ENCODE measurements at places on chromosomes 6 and 20. TPM values are rescaled to one million over a fixed set of nuclear protein-coding genes. Genes with fewer than 3 reads are reported as not detected.

DNA sequence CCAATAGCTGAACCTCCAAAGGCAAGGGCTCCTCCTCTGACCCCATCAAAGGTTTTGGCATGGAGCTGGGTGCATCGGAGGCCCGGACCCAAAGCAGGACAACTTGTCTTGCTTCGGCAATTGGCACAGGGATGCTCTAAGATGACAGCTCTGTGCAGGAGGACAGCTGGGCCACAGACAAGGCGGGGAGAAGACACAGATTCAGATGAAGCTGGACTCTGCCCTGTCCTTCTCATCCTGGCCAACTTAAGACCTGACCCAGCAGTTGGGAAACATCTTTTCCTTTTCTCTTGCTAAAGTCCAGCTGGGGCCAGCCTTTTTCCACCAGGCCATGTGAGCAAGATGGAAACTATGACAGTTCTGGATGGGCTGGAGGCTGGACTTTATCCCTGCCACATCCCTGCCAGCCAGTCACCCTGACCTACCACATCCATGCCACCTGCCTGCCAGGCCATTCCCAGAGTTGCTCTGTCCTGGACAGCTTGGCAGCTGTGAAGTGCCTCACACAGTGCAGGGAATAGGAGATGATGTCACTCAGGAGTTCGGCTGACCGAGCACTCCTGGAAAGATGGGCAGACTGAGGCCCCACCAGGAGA is 12.7 kb upstream of the PSMF1 start:
- DNase-seq: no peak

DNA sequence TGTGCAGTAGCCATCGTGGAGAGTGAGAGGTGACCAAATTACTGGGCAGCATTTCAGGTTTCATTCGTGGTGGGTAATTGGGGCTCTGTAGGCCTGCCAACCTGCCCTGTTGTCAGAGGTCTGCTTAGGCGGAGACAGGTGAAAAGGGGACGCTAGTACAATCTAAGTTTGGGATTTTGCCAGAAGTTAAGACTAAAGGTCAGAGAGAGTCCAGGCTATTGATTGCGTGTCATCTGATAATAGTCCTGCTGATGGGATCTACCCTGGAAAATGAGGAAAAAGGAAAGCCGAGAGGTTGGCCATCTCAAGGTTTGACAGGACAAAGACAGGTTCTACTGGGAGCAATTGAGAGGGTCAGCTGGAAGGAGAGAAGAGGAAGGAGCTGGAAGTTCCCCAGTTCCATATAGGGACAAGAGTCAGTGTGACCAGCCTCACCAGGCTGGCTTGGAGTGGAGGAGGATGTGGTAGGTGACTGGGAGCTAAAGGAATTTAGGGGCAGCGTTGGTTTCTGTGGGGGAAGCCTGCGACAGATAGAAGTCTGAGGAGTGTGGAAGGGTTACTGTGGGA is 10.9 kb downstream of the ARFGEF2 start:
- DNase-seq: no peak

GRCh38 chr20:1838556-1839279 is 56.5 kb upstream of the SIRPA start:
- DNase-seq: no peak

DNA sequence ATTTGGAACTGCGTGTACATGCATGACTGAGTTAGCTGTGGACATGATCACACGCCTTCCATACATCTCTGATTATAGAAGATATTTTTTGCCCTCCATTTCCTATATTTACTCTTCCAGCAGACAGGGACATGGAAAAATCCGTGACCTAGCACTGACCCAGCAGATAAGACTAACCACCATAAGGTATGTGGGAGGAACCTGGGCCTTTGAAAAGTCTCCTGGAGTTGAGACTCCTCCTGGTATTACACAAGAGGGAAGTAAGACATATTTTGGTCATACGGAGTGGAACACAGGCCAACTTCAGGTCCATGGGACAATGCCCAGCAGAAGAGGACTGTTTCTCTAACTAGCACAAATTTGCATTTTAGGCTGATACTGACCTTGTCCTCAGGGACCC is 13.7 kb upstream of the SIRPB1 start:
- DNase-seq: no peak

DNA sequence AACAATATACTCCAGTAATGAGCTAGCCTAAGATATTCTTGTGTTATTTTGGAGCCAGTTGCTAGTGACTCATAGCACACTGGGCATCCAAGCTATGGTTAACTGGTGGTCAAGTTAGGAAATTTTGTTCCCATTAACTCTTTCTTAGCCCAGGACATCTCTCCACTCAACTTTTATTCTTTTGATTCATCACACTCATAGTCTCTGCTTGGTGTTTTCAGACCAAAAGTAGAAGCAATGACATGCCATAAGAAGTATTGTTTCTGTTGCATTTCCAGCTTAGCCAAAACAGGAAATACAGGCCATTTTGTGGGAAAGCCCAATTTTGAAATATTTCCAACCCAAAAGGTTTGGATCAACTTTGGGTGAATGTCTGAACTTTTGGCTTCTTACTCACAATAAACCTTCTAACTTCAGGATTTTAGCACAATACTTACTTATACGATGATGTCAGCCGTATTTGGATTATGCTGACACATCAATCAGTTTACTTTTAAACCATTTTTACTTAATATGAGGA is 31.6 kb upstream of the CCN2 start:
- DNase-seq: no peak

- DNase-seq: no peak
Measured at GRCh38 chr20:15823718-15824117, 749.5 kb downstream of the KIF16B start.

DNA sequence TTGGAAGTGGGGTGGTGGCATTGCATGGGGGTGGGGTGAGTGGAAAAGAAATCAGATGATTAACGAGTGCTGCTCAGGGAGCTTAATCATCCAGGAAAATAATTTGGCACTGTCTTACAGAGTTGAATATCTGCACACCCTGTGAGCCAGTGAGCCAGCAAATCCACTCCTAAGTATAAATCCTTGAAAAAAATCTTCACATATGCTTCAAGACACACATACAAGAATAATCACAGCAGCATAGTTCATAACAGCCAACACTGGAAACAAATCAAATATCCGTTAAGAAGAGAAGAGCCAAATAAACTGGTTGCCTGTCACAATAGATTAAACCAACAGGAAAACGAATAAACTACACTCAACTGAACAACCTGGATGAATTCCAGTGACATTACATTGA is 62.8 kb downstream of the SAMD3 start:
- no peak for DNase-seq

GRCh38 chr6:166729658-166730057 is 102.6 kb upstream of the RPS6KA2 start:
- DNase-seq: no peak

DNA sequence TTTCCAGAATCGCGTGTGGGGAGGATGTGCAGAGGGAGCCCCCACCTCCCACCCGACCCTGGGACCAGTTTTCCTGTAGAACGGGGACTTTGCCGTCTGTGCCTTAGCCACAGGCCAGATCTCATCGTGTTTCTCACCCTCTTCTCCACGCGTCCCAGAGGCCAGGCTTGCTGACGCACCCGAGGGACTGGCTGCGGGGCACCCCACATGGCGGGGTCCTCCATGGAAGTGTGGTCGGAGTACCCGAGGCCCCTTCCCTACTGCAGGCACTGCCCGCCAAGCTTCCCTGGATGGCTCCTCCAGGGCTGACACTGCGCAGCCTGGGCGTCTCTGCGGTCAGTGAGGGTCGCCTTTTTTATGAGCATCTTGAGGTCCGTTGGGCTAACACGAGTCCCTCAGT is 346.5 kb downstream of the CDH4 start:
- no peak for DNase-seq

DNA sequence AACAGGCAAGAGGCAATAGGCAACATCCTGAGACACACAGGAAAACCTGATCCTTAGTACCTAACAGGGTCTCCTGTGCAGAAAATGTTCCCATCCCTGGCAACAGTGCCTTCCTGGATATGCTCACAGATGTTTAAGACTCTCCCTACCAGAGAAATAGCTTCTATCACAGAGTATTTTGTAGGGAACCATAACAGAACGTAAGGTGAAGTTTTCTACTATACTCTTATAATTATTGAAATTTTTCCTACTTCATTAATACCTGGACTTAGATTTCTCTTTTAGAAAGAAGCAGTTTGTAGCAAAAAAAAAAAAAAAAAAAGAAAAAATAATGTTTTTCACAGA is 33.5 kb upstream of the LGSN start:
- no peak for DNase-seq

DNA sequence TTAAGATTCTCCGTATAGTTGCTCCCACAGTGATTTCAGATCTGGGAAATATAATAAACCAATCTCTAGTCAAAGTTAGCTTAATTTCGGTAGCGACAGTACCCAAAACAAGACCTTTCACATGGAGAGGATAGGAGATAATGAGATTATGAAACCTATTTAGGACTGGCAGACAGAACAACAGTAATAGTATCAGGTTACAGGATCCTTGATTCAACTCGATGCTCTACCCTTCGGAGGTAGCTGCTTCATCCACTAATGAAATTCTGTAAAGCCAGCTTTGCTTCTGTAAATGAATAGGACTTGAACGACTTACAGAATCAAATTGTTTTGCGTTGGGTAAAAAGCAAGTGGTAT is 534 bp upstream of the AKIRIN2 start:
- DNase-seq: no peak

GRCh38 chr6:56366141-56366852 is 118.9 kb upstream of the COL21A1 start:
- no peak for DNase-seq

DNA sequence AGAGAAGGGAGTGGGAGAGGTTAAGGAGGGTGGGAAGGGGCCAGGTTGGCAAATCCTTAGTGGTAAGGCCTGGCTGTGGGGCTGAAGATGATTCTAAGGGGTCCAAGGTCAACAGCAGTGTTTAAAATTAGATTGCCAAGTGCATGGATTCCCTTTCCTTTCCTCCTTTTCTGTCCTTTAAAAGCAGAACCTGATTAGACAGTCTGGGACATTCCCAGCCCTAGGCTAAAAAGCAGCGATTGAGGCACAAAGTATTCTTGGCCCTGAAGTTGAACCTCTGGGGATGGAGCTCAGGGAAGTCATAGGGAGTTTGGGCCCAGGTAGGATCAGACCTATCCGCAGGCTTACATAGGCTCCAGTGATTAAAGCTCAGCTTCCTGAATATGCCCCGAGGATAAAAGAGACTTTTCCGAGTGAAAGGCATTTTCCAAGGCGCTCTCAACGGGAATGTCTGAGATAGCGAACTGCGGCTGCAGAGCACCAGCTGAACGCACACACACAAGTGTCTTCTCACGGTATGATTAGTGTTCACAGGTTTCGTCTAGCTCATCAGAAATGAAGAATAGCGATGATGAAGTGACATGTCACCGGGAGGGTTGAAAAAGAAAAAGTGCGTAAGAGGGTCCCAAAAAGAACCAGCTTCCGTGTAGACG is 787 bp upstream of the CARMIL1 start:
- no peak for DNase-seq

- peak; percentile 20 for DNase-seq
Measured at GRCh38 chr20:38870733-38871559, 55.3 kb upstream of the FAM83D start.

- no peak for DNase-seq
Measured at GRCh38 chr6:153625089-153625488, 414.0 kb upstream of the OPRM1 start.

- DNase-seq: no peak
Measured at GRCh38 chr6:137121401-137121997, 51.9 kb downstream of the IL22RA2 start.

- DNase-seq: no peak
Measured at GRCh38 chr20:61047515-61047914, 204.5 kb upstream of the CDH4 start.

- no peak for DNase-seq
Measured at GRCh38 chr20:53639647-53640440, 46.2 kb upstream of the ZNF217 start.

DNA sequence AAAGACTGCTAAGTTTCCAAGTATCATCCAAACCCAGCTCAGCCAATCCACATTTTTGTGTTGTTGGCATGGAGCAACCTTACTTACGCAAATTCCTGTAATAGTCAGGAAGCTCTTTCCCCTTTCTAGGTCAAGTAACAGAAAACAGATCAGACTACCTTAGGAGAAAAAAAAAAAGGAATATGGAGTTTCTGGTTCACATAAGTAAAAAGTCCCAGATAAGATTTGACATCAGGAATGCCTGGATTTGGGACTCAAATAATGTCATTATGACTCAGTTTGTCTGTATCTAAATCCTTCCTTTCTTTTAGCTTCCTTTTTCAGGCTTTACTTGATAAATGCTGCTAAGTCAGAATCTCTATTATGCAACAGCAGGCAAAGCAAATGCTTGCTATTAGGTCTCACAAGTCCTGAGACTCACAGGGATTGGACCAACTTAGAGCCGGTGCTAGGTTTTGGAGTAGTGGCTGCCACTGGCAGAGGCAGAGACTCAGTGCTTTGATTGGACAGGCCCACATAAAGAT is 44.5 kb downstream of the NCOA7 start:
- no peak for DNase-seq

GRCh38 chr20:37526839-37527637 is 638 bp downstream of the BLCAP start:
- no peak for DNase-seq

DNA sequence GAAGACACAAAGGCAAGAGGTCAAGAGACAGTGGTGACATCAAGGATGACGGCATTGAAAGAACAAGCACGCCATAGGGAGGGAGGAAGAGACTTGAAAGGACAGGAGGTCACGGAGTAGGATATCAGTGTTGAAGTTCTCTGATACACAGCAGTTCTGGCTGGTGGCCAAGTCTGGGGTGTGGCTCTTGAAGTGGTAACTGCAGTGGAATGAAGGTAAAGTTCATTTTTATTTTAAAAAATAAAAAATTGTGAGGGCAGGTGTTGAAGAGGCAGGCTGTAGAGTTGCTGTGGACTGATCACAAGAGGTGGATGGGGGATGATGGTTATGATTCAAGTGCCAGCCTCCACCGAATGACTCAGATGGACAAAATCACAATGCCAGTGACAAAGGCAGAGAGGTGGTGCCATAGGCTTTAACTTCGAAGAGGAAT is 53.2 kb upstream of the BMP2 start:
- DNase-seq: no peak

- DNase-seq: no peak
Measured at GRCh38 chr6:136922685-136923006, 545 bp downstream of the SLC35D3 start.

GRCh38 chr6:151914484-151914883 is 107.0 kb downstream of the ESR1 start:
- no peak for DNase-seq

DNA sequence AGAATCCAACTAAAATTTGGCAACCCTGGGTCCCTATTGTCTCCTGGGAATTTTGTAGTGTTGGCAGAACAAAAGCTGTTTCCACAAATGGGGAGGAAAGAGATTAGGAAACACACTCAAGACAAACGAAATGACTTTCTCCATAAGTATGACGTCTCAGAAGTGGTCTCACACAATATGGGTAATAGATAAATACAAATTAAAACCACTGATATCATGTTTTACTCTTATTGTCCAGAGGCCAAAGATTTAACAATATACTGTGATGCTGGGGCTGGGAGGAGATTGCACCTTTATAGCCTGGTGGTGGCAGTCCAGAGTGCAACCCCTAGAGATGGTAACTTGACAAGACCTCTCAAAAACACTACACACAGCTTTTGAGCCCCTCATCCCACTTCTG is 18.6 kb downstream of the FKBP1A start:
- no peak for DNase-seq

The KIF13A gene
- polyA plus RNA-seq: 1.1 TPM

The ARMH2 gene
- polyA plus RNA-seq: not detected

The TTBK1 gene
- not detected for polyA plus RNA-seq

The CLPSL2 gene
- not detected for polyA plus RNA-seq

The SLC22A7 gene
- not detected for polyA plus RNA-seq

The GSTA1 gene
- polyA plus RNA-seq: not detected

The TNFRSF6B gene
- not detected for polyA plus RNA-seq

The GINS1 gene
- polyA plus RNA-seq: 2.0 TPM

The HLA-DQA1 gene
- 53.1 TPM for polyA plus RNA-seq

The VSTM2L gene
- not detected for polyA plus RNA-seq

The NR2E1 gene
- polyA plus RNA-seq: not detected

Data from immature natural killer cell (primary cell).